NCI-H774 (cell line): ENCODE measurements at places on chromosomes 7 and 10.
A peak's percentile ranks its signal among the peaks of the same experiment; 100 is the strongest.

DNA sequence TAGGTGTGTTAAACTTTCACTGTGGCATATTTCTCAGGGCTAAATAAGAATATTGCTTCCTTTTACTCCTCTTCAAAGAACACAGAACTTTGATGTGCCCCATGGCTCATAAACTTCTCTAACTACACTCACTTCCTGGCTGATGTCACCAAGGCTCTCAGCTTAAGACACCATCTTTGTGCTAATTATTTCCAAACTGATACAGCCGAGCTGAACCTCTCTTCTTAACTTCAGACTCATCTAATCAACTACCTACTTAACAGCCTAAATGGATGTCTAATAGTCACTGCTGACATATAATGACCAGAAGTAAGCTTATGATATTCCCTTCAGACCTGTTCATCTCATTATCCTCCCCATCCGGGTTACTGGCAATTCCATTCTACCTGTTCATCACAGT, 3.6 kb downstream of the C10orf67 start:
- no peak for DNase-seq

GRCh38 chr7:133108023-133108422, 26.1 kb upstream of the CHCHD3 start:
- no peak for DNase-seq

- DNase-seq: no peak
These were observed 103.3 kb downstream of the FAM107B start for GRCh38 chr10:14671386-14671831.

GRCh38 chr10:133251388-133252222, 13.9 kb downstream of the VENTX start:
- DNase-seq: no peak

GRCh38 chr10:42926843-42927242, 144.2 kb downstream of the BMS1 start:
- DNase-seq: no peak

GRCh38 chr7:135772639-135773222, 24.1 kb upstream of the FAM180A start:
- no peak for DNase-seq

DNA sequence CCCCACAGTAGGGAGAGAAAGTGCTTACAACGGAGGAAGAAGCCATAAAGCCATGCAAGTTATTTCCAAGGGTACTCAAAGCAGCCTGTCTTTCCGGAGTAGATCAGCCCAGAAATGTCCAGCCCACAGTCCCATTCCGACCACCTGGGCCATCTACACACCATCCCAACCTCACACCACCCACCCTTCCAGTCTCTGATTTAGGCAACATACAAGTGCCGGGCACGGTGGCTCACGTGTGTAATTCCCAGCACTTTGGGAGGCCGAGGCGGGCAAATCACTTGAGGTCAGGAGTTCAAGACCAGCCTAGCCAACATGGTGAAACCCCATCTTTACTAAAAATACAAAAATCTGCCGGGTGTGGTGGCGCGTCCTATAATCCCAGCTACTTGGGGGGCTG, 35.1 kb downstream of the LRRC20 start:
- DNase-seq: no peak

DNA sequence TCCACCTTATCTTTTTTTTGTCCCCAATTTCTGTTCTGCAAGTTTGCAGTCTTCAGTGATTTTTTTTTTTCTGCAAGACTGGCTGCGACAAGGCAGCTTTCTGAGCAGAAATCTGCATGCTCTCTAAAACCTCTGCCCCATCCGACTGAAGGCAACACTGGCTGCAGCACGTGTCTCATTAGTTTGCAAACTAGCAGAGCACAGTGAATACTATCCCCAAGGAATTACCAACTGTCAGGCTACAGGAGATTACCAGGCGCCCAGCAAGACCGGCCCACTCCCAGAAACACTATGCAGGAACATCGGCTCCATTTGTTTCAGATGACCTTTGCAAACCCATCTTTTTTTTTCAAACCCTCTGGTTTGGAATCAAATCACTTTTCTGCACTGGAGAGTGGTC, 538.8 kb downstream of the SORCS1 start:
- DNase-seq: no peak

GRCh38 chr10:6065406-6065805, 3.2 kb upstream of the IL2RA start:
- DNase-seq: no peak

DNA sequence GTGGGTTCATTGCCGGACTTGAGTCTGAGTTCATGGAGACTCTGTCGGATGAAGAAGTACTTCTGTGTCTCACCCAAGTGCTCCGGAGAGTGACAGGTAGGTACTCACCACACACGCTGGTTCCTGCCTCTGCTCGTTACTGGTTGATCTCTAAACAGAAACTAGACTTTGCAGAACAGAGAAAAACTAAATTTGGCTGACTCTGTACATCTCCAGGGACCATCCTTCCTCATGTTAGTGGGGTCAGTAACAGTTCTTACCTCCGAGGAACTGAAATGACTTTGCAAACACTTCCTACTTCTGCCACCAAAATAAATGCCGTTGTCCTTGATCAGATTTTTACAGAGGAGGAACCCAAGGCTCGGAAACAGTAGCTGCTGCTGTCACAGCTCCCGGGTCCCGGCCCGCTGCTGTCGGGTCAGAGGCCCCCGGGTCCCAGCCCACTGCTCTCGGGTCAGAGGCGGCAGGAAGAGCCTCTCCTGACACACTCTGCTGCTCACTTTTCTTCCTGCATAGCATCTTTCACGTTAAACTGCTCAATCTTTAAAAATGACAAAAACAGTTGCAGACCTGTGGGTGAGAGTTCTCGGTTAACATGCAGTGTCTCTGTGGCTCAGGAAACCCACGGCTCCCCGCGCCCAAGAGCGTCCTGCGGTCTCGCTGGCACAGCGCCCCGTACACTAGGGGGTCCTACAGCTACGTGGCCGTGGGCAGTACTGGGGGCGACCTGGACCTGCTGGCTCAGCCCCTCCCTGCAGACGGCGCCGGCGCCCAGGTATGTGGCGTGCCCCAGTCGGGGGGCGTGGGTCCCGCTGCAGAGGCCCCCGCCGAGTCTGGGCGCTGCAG, 4.8 kb upstream of the MTG1 start:
- no peak for DNase-seq

DNA sequence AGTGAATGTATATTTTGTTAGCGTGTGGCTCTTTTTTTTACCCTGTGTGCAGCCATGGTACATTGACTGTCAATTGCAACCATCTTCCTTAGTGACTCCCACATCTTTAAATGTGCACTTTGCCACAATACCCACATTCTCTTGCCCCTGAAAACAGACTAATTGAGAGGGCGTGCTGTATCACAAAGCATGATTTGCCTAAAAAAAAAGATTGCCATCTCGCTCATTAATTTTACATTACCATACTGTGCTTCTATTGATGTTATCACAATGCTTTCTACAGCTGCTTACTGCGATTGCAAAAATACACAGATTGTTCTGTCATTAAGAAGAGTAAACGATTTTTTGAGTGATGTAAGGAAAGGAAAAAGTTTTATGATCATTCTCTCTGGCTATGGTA, 613.1 kb upstream of the NRP1 start:
- no peak for DNase-seq

DNA sequence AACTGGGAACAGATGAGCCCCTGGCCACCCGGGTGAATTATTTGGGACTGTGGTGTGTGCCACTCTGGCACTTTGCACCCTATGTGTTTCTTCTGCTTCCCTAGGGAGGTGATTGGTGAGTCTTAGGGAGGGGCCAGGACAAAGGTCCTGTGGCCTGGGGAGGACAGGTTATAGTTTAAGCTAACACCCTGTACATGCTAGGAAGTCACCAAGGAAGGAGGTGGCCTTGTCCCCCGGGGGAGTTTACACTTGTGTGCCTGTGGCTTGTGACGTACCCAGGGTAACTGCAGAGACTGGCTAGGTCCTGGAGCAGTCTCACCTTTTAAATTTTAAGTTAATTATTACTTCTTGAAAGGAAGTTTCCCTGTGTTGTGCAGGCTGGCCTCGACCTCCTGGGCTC, 196.2 kb downstream of the BAMBI start:
- no peak for DNase-seq

GRCh38 chr7:4878336-4879335, 4.9 kb downstream of the RADIL start:
- no peak for DNase-seq

GRCh38 chr10:122132331-122132755, 138.8 kb upstream of the BTBD16 start:
- DNase-seq: no peak

GRCh38 chr10:133131053-133131452, 29.0 kb upstream of the KNDC1 start:
- DNase-seq: no peak

DNA sequence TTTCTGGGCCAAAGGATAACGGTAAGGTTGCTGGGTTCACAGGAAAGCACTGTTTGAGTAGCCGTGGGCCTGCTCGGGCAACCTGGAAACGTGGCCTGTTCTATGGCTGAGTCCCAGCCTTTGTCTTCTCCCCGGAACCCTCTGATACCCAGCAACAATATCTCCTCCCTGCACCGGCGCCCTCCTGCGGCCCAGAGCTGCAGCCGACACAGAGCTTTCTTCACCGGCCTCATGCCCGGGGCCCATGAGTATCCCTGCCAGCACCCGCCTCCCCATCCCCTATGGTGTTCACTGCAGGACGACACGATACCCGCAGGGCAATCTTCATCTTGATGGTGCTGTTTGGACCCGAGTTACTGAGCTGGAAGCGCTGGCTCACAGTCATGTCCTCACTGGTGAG, 38.6 kb upstream of the NCAPG2 start:
- DNase-seq: no peak

- DNase-seq: no peak
These were observed 72.9 kb downstream of the ADK start for GRCh38 chr10:74223755-74224529.

- no peak for DNase-seq
These were observed 18.0 kb downstream of the MXI1 start for GRCh38 chr10:110225441-110225755.

GRCh38 chr7:37352974-37353948, 95.4 kb downstream of the ELMO1 start:
- DNase-seq: no peak

- DNase-seq: no peak
These were observed 51.7 kb upstream of the CAMK2B start for GRCh38 chr7:44377134-44377463.

DNA sequence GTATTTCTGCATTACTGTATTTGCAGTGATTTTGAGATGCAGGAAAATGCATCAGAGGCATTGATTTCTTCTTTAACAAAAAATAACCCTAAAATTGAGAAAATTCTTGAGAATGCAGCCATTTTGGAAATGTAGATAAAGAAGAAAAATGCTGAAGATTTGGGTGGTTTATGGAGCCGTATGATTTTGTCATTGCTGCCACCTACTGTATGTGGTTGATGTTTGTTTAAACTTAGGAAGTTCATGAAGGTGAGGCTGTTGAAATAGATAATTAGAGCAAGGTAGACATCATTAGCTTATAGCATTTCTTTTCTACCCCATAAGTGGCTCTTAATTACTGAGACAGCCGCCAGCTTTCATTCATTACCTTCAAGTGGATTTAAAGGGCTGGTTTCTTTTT, 92.1 kb upstream of the SAMD8 start:
- peak; percentile 8 for DNase-seq

GRCh38 chr10:85594239-85594638, 772.4 kb downstream of the GRID1 start:
- no peak for DNase-seq

DNA sequence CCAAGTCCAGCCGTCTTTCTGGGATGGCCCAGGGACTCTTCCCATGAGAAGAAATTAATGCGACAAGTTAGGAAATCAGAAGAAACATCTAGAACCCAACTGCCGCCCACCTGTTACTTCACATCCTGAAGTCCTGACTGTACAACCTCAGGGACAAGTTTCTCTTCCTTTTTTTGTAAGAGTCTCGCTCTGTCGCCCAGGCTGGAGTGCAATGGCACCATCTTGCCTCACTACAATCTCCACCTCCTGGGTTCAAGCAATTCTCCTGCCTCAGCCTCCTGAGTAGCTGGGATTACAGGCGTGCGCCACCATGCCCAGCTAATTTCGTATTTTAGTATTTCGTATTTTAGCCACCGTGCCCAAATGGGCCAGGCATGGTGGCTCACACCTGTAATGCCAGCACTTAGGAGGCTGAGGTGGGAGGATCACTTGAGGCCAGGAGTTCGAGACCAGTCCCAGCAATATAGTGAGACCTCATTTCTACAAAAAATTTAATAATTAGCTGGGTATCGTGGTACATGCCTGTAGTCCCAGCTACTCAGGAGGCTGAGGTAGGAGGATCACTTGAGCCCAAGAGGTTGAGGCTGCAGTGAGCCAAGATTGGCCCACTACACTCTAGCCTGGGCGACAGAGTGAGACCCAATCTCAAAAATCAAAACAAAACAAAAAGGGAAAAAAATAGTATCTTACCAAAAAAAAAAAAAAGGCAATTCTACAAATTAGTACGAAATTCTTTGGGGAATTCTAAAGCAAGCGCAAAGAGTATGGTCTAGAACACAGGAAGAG, 20.8 kb downstream of the LAT2 start:
- no peak for DNase-seq

DNA sequence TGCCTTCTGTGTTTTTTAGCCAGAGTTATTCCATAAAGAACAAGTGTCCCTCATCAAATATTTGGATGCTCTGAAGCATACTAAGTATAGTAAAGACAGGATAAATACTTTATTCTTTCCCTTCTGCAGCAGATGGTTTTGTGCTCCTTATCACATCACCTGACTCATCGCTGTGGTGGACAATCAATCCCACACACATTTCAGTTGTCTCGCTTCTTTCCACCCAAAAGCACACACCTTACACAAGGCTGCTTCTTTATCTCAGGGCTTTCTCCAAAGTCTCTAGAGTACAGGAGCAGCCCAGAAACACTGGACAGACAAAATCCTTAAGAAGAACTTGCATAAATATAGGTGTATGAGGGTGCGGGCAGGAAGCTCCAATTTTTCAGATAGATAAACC, 43.4 kb downstream of the IGF2BP3 start:
- DNase-seq: no peak

DNA sequence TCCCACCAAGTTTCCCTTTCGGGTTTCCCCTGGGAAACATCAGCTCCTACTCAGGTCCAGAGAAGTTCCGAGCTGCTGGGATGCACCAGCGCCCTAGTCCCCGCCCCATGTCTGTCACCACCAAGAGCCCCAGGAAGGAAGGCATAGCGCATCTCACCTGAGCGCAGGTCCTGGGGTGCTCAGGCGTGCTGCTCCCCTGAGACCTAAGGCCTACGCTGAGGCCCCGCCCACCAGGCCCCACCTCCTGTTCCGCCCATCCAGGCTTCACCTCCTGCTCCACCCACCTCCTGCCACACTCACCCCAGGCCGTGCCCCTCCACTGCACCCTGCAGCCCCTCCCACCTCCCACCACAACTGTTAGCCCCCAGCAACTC, 1.2 kb upstream of the TFR2 start:
- no peak for DNase-seq
